Inflammatory macrophage treated with lipopolysaccharide for 1 hour (primary cell): ENCODE measurements at places on chromosomes 4 and X.

DNA sequence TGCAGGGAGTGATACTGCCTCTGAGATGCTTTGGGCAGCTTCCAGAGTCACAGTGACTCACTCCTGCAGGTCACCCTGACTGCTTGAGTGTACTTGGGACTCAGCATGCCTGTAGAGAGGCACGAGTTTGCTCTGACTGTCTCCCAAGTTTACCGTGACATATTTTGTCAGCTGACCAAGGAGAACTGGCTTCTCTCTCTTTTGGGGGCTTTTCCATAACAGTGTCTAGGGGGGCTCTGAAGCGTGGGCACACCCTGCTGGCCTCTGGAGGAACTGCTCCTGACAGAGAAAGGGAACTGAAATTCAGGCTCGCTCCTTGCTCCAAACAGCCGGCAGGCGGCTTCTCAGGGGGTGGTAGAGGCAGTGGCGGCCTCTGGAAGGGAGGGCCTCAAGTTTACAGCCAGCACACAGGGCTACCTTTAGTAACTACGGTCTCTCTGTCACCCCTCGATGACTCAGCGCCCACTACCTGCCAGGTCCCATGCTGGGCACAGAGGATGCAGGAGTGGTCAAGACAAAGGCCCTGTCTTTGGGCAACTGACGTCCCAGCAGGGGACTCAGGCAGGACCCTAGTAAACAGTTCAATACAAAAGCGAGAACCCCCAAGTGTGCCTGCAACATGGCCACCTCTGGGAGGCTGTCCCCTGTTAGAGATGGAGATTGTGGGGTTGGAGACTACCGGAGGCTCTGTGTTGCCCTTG lies 17.8 kb downstream of the ZNF185 start:
- peak; percentile 51 for DNase-seq

DNA sequence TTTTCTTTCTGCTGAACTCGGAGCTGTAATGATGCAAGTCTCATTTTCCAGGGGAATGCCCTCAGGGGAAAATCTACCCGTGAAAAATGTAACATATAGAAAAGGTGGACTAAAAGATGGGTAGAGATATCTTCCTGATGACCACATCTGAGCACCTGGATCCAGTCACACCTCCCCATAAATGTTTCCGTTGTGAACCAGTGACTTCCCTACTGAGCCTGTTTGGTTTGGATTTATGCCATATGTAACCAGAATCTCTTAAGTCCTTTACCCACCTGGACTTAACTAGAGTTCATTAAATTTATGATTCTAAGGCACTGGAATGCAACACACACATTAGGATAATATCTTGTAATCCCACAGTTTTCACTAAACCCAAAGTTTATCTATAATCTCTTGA lies 171.1 kb downstream of the ZNF330 start:
- no peak for DNase-seq

- no peak for DNase-seq
These were observed 128.1 kb downstream of the KDM6A start for GRCh38 chrX:45001048-45001447.

- peak; percentile 8 for DNase-seq
These were observed 665 bp downstream of the PSMD10 start for GRCh38 chrX:108090491-108091263.

- DNase-seq = no peak
These were observed 238.3 kb downstream of the KCNIP4 start for GRCh38 chr4:21710179-21710835.

DNA sequence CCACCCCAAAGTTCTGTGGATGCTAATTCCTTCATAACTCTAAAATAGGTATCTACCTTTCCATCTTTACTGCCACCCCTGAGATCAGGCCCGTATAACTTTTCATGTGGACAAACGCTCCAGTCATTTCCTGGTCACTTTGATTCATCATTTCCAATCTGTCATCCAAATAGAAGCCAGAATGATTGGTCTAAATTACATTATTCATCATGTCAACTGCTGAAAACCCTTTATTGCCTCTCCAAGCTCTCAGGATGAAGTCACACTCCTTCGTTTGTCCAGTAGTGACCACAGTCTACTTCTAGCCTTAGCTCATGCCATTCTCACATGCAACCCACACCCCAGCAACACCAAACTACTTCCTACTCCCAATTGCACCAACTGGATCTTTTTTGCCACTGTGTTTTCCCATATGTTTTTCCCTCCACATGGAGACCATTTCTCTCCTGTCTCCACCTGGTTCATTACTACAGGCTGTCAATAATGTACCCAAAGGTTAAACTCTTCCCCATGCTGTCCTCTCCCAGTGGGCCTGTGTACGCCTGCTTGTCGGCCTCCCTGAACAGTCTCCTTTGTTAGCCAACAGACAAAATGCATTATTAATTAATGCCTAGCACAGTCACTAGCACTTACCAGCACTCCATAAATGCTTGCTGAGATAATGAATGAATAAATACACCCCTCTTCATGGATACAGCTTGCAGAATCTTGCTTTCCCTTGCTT lies 382.6 kb upstream of the NOCT start:
- no peak for DNase-seq

GRCh38 chr4:78534286-78534955 lies 17.1 kb upstream of the ANXA3 start:
- no peak for DNase-seq

- DNase-seq = no peak
These were observed 217.5 kb upstream of the TEX13C start for GRCh38 chrX:125101971-125102755.

- no peak for DNase-seq
These were observed 22.8 kb upstream of the PRKG2 start for GRCh38 chr4:81237791-81238190.
